NCI-H1930 (cell line): ENCODE measurements at places on chromosomes 12 and 14.

DNA sequence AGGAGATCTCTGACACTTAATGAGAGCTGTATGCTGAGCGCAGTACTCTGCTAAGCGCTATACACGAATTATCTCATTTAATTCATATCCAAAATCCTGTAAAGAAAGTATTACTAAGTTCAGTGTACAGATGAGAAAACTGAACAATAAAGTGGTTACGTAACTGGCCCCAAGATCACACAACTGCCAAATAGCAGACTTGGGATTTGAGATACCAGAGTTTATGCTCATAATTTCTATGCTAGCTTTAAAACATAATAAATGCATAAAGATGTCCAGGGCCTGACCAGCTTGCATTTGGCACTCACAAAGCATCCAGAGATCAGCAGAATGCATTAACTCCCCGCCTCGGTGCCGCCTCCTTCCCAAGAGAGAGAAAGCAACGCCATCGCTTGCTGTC, 83.2 kb upstream of the PWP1 start:
- no peak for DNase-seq

- no peak for DNase-seq
These were observed 10.3 kb downstream of the VEZT start for GRCh38 chr12:95227818-95228356.

DNA sequence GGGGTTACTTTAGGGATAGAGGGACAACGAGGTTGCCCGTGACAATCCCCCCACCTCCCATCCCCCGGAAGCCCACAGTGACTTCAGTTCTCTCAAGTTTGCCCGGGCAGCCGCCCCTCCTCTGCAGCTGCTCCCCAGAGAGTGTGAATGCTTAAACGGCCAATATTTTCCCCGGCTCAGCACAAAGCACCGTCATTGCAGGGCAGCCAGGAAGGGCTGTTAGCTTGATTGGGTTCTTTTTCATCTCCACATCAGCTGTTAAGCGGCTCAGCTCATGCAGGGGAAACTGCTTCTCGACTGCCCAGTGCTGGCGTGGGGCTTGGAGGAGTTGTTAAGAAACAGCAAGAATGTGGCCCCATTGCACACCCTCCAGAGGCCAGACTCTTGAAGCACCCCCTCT, 120.5 kb upstream of the NCOR2 start:
- no peak for DNase-seq

DNA sequence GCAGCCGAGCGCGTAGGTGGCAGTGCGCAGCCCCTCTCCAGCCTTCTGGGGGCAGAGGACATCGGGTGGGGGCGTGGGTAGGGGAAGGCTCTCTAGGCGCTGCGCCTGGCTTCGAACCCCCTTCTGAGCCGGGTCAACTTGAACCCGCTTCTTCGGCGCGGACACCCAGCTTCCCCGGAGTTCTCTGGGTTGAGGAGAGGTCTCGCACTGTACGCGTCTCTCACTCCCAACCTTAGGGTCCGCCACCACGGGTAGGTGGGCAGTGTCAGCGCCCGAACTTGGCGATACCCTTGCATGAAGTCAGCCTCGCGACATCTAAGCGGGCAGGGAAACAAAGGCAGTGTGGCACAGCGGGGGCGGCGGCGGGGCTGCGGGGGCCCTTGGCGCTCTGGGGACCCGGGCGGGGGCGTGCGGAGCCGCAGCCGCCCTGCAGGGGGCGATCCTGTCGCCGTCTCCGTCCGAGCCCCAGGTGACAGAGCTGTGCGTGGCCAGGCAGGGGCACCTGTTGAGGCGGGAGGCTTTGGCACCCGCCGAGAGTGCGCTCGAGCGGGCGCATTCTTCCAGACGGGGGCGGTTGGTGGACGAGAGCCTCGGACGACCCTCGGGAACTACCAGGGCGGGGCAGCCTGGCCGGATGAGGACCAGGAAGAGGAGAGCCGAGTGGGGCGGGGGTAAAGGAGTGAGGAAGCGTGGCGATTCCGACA, 1.1 kb downstream of the GALNT16 start:
- no peak for DNase-seq

DNA sequence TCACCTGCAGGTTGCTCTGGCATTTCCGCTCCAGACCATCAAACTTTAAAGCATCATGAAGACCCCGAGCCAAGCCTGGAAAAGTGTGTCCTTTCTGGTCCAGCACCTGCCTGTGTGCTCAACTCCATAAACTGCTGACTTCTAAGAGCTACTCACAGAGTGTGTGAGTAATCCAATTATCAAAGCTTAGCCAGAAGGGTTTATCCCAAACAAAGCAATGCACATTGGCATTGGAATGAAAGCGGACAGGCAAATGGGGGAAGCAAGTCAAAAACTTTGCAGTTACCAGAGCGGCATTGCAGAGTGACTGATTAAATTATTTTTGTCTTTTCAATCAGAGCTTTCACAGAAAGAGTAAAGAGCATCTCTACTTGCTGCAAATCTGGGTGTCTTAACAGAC, 1262.4 kb upstream of the SEL1L start:
- no peak for DNase-seq

DNA sequence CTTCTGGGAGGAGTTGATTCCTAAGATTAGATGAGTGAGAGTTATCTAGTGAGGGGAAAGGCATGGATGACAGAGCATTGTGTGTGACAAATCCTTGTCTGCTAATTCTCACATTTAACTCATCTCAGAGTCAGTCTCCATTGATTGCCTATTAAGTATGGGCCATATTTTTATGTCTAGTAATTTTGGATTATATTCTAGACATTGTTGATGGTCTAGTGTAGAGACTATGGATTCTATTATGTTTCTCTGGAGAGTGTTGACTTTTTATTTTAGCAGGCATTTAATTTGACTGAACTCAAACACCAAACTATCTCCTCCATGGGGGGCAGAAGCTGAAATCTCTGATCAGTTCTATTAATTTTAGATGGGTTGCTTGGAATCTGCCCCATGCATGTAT, 114.4 kb downstream of the CACNA1C start:
- no peak for DNase-seq

DNA sequence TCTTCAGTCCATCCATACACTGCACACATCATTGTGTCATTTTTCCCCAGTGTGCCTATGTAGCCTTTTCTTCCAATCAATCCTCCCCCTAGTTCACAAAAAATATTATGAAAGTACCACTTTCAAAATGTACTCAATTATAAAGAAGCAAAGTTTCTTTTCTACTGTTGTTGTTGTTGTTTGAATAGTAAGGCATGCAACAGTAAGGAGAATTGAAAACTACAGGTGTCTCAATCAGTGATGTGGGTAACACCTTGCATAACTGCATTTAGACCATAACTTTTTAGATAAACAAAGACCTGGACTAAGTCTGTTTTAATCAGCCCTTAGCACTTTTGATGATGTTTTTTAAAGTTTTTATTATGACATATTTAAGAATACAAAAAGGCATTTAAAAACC, 104.4 kb downstream of the EML5 start:
- DNase-seq: no peak

DNA sequence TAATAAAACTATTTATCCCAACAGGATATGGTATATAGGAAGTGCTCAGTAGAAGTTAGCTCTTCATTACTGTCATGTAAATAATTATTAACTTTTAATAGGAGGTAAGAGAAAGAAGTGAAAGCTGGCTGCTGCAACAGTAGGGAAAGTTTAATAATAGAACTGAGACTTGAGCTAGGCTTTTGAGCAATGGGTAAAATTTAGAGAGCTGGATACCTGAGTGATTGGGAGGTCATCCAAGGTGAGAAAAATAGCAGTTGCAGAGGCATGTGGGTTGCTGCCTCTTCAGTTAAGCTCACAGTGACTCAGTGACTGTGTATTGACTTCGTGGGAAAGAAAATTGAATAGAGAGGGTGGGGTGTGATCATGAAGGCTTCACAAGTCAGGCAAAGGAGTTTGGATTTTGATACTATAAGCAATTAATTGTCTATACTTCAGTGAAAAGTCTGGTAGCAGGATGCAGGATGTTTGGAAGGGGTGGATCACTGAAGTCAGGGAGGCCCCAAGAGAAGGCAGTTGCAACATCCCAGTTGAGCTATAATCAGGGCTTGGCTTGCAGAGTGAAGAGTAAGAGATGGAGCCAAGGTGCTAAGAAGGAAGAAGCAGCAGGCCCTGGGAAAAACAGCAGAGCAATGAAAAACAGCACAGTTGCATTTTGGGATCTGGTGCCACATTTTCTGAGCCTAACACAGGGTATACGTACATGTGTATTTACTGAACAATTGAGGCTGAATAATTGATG, 172.0 kb upstream of the FRMD6 start:
- no peak for DNase-seq

GRCh38 chr14:99538275-99538674, 57.1 kb downstream of the CCNK start:
- no peak for DNase-seq

GRCh38 chr12:52903285-52903854, 1.5 kb downstream of the KRT8 start:
- DNase-seq: peak; percentile 79

- no peak for DNase-seq
These were observed 30.6 kb downstream of the ARF6 start for GRCh38 chr14:49923442-49923841.

DNA sequence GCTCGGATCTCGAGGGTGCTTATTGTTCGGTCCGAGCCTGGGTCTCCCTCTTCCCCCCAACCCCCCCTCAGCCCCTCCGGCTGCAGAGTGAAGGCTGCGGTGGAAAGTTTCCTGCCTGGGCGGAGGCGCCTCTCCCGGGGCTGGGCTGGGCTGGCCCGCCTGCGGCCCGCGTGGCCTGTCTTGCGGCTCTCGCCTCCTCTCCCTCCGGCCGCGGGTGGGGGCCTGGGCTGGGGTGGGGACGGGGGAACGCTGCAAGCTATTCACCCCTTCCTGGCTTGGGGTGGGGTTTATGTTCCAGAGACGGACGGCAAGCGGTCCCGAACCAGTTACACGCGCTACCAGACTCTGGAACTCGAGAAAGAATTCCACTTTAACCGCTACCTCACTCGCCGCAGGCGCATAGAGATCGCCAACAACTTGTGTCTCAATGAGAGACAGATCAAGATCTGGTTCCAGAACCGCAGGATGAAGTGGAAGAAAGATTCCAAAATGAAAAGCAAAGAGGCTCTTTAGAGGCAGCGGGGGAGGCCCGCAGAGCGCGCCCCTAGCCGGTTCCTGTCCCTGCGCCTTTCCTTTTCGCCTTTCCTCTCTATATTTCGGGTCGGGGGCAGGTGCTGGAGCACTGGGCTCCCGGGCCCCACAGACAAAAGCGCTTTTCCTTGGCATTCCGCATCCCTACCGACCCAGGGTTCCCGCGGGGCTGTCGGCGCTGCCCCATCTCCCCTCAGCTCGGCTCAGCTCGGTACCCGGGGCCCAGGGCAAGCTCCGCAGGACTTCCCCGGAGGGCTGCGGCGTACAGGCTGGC, 1.3 kb downstream of the HOXC5 start:
- no peak for DNase-seq

DNA sequence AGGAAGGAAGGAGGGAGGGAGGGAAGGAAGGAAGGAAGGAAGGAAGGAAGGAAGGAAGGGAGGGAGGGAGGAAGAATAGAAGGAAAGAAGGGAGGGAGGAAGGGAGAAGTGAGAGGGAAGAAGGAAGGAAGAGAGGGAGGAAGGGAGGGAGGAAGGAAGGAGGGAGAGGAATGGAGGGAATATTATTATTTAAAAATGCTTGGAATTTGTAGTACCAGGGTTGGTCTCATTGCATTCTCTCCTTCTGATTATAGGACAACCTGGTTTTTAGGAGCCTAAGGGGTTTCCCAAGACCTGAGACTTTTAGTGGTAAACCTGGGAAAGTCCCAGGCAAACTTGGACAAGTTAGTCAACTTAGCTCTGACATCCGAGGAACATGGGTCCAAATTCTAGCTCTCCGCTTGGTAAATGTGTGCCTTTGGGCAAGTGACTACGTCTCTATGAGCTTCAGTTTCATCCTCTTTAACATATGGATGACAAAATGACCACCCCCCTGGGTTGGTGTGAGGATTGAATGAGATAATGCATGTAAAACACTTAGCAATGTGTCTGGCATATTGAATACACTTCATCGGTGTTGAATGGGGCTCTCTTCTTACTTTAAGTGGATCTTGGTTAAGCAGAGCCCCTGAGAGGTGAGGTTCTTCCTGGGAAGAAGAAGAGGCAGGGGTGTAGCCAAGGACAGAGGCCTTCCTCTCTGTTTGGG, 690.7 kb upstream of the TBX3 start:
- no peak for DNase-seq

DNA sequence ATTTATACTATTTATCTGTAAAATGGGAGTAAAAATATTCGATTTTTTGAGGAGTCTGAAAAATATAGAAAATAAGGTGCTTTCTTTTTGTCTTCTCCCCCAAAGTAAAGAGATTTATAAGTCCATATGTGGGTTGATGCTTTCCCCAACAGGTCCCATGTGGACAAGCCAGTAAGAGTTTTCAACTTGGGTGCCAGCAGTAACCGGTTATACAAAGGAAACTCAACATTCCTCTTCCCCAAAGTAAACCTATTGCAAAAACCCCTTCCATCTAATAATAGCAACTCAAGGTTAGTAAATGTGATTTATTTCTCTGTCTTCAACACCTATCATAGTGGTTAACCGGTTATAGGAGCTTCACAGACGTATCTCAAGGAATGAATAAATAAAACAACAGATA, 1206.9 kb upstream of the SEL1L start:
- no peak for DNase-seq

DNA sequence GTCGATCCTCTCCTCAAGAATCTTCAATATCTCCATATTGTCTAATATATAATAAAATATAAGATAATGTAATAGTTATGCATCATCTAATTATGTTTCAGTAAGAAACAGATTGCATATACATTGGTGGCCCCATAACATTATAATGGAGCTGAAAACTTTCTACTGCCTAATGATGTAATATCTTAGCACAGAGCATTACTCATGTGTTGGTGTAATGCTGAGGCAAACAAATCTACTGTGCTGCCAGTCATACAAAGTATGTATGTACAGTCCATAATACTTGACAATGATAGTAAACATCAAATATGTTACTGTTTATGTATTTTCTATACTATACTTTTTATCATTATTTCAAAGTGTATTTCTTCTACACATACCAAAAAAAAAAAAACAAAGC, 128.7 kb downstream of the CPNE8 start:
- no peak for DNase-seq

- DNase-seq: no peak
These were observed 766.0 kb upstream of the TBX3 start for GRCh38 chr12:115450017-115450416.

- no peak for DNase-seq
These were observed 373.7 kb downstream of the SYT1 start for GRCh38 chr12:79238246-79238645.

DNA sequence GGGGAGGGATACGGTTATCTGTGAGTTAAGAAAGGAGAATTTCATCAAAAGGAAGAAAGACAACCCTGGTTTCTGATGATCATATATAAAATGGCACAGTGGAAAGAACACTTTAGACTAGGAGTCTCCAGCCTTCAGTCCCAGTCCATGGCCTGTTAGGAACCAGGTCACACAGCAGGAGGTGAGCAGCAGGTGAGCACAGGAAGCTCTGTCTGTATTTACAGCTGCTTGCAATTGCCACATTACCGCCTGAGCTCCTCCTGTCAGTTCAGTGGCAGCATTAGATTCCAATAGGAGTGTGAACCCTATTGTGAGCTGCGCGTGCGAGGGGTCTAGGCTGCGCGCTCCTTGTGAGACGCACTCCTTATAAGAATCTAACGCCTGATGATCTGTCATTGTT, 137.9 kb downstream of the BTG1 start:
- no peak for DNase-seq
